Foreskin melanocyte (primary cell): ENCODE measurements at places on chromosomes 4 and X.

DNA sequence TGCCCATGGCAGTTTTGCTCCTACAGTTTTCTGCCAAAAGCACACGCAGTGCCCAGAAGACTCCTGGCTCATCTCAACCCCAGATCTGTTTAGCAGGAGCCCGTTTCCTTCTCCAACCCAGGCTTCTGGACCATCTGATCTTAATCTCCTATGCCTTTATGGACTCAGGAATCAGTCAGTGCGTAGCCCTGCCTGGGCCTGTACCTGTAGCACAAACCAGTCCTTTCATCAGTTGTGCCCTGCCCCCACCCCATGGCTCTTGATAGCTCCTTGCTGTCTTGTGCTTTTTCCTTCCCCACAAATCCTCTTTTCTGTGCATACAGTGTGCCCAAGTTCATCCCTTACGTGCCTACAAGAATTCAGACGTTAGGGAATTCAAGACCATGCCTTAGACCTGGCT, 1.5 kb downstream of the ZNF718 start:
- DNase-seq, result peak; percentile 2

- DNase-seq, result no peak
These were observed 16.5 kb upstream of the EGFL6 start for GRCh38 chrX:13552892-13553291.

- DNase-seq, result peak; percentile 13
These were observed 276.5 kb downstream of the PPP4R3C start for GRCh38 chrX:27186671-27187070.

- peak; percentile 11 for DNase-seq
These were observed 21.4 kb upstream of the NOX1 start for GRCh38 chrX:100895365-100896075.

DNA sequence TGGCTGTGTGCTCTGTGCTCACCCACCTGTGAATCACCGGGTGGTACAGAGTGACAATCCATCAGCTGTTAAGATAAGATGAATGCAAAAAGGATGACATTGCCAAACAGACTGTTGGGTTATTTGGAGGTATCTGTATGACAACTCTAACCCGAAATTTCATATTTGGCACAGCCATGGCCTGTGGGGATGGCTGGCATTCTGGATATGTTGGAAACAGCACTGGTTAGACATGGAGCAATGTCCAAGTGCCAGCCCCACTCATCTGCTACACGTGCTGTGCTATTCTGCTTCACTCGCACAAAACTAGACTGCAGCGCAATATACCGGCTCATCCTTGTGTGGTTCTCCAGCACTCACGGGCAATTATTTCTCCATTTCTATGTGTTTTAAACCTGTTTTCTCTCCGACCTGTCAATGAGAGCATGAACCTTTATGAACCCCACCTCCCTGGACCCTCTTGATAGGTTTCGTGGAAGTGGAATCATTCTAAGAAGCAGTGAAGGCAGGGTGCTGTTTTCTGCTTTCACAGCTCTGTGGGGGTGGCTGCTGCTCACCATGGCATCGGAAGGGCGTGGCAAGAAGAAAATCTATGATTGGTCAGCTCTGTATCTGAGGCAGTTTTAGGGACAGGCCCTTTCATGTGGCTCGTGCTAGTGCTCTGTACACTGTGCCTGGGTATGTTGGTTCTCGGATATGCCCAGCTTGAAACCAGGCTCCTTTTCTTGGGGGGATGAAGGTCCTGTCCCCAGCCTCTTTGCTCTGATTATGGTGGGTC, 94.9 kb downstream of the ENPP6 start:
- no peak for DNase-seq

DNA sequence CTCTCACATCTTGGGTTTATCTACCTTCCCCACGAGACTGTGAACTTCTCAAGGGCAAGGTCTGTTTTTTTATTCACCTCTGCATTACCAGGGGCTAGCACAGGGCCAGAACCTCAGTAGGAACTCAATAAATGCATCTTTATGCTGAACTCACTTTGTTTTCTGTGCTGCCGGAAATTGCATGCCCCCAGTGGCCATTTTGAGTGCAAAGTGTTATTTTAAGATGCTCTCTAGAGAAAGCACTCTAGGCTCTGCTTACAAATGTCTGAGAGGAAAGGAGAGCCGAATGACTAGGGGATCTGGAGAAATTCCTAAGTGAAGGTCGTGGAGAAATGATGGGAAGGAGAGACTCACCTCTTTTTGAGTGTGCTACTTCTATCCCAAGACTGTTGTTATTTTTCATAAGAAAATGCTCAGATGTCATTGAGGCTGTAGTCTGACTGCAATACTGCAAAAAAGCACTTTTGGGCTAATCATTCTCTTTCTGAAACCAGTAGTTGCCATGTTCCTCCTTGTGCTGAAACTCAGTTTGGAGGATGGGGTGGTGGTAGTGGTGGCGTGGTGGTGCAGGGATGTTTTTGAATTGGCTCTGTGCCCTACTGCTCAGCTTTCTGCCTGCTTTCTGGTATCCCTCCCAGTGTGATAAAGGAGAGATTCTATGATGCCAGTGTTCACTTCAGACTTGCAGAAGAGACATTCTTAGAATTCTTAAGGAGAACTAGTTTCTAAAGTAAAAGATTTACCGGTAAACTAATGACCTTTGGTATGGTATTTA, 41.3 kb downstream of the DOCK11 start:
- DNase-seq, result peak; percentile 25

- no peak for DNase-seq
These were observed 38.9 kb downstream of the SMC1A start for GRCh38 chrX:53383376-53384076.

- DNase-seq, result no peak
These were observed 90.7 kb upstream of the IGFBP7 start for GRCh38 chr4:57200799-57201327.

DNA sequence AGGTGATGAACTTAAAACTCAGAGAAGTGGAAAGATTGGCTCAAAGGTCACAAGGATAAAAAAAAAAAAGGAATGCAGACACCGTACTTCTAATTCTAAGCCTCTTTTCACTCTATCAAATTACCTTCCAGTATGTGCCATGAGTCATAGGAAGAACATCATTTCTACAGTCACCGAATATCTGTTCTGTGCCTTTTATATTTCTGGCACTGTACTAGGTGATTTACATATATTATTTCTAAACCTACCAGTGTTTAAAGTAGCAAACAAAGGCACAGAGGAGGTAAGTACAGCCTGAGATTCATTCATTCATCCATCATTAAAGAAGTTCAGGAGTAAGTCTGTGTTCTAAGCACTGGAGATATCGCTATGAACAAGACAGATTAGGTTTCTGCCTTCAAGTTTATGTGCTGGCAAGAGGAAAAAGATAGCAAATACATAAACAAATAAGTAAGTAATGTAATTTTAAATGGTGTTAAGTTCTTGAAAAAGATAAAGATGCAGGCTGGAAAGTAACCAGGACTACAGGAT, 65.3 kb downstream of the PALLD start:
- DNase-seq, result no peak

DNA sequence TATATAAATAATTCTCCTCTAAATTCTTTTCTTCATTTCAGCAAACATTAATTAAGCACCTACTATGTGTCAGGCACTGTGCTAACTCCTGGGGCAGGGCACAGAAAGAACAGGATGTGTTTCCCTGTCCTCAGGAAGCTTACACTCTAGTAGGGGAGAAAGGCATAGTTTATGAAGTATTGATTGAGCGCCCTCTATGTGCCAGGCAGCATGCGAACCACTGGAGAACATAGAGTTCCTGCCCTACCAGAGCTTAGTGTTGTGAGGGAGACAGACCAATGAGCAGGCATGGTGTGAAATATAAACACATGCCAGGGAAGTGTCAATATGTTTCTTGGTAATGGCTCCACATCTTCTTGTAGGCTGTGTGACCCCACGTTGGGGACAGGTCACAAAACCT, 3.7 kb downstream of the ADGRG4 start:
- no peak for DNase-seq

- no peak for DNase-seq
These were observed at the start of gene CDX4 for GRCh38 chrX:73446831-73447230. TSS of gene CDX4 (plus strand) at chrX:73447053. CDS start at chrX:73447254, 201 bp downstream.

- no peak for DNase-seq
These were observed 193.0 kb downstream of the PDGFC start for GRCh38 chr4:156778606-156779005.

- no peak for DNase-seq
These were observed 19.2 kb downstream of the MEPE start for GRCh38 chr4:87851953-87852352.

DNA sequence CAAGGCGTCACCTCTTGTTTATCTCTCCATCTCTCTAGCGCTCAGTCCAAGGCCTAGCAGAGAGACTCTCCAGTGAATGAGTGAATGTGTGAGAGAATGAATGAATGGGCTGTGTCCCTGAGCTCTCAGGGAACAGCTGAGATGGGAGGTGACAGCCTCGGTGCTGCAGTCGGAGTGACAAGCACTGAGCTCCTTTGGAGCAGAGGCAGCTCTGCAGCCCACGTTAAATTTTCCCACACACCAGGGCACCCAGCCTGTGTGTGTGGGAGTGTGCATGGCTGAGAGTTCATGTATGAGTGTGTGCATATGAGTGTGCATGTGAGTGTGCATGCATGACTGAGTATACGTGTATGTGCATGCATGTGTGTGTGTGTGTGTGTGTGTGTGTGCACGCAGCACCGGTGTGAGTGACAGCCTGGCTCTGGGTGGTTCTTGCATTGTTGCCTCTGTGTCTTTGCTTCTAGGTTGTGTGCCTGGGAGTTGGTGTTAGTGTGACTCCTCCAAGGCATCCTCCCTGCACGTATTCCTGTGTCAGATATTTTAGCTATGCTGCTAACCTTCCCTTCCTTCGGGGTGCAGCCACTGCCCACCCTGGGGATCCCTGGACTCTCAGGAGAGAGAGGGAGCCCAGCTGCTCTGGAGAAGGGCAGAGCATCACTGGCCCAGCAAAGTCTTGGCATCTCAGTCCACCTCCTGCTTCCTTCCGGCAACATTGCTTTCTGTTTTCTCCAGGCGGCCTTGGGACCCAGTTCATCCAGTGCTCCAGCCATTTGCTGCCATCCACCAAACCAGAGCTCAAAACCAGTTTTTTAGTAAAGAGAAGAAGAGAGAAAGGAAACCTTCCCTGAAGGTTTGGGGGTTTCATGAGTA, 98.6 kb downstream of the PPP2R2C start:
- no peak for DNase-seq

GRCh38 chrX:88355252-88355651, 391.8 kb upstream of the CPXCR1 start:
- DNase-seq, result no peak

GRCh38 chr4:142818031-142818430, 28.1 kb downstream of the INPP4B start:
- no peak for DNase-seq

DNA sequence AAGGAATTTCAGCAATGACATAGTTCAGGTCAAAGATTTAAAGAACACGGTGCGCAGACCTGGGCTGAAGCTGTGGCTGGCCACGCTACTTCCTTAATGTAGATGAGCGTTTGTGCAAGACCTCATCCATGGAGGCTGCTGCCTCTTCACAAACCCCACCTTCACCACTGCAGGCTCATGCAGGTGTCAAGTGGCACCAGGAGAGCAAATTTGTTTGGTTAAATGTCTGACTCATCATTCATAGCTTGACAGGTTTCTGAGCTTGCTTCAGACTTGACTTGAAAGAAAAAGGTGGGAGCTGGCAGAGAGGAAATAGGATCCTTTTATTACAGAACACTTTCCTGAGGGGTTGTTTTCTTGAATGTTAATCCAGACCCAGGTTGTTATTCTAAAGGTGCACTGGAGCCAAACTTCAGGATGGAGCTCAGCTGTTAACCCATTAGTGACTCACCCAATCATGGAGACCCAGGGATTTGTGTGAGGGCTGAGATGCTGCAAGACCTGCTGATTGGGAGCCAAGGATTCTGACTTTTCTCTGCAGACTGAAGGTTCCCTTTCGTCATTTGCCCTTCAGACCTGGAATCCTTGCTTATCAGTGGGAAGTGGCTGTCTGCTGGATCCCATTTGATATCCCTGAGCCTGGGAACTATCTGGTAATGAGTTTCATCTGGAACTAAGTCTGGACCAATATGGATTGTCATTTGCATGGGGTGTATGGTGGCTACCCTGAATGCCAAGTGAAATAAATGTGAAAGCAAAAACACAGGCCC, 315.3 kb downstream of the PTTG2 start:
- no peak for DNase-seq

GRCh38 chr4:92600638-92601037, 296.9 kb downstream of the GRID2 start:
- no peak for DNase-seq

DNA sequence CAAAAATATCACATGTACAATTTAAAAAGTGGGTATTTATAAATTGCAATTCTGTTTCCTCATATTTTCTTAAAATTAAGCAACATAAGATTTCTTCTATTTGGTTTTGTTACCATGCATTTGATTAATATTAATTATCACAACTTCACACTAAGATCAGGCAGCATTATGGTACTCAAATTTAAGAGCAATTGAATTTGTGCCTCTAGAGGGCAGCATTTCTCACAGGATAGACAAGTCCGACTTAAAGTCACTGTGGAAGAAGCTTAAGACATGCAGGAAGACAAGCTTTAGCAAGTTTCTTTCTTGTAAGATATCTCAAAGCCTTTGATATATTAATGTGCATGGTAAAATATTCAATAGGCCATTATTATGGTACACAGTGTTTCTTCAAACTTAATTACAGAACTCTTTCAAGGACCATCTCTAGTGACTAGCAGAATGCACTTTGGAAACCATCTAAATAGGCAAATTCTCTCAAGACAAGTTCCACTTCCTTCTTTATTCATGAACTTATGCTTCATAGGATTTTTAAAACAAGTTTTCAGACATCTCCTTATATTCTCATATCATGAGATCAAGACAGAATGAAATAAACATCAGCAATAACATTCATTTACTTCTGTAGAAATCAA, 35.0 kb downstream of the FBXW7 start:
- peak; percentile 76 for DNase-seq

DNA sequence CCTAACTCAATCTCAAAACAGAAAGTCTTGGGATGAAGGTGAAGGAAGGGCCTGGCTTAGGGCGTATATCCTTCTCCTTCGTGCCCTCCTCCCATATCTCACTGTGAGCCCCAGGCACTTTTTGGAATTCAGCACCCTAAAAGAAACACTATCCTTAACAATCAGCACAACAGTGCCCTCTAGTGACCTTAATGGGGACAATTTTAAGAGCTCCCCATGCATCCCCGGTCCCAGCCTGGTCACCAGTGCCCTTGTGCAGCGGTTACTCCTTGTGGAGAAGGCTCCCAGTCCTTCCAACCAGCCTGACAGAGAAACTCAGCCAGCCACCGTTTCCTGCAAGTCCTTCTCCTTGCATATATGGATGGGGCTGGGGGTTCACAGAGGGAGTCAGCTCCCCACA, 4.2 kb downstream of the PAK3 start:
- peak; percentile 21 for DNase-seq

DNA sequence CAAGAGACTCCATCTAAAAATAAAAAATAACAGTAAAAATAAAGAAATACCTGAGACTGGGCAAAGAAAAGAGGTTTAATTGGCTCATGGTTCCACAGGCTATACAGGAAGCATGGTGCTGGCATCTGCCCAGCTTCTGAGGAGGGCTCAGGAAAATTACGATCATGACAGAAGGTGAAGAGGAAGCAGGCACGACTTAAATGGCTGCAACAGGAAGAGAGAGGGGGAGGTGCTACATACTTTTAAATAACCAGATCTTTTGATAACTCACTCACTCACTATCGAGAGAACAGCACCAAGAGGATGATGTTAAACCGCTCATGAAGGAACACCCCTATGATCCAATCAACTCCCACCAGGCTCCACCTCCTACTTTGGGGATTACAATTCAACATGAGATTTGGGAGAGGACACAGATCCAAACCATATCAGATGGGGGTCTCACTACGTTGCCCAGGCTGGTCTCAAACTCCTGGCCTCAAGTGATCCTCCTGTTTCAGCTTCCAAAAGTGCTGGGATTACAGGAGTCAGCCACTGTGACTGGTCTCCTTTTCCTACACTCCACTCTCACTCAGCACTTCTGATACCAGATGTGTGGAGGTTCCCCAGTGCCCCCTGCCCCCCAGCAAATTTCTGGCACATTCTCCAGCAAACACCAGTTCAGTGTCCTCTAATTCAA, 11.9 kb upstream of the ZNF157 start:
- DNase-seq, result no peak
